ENCODE measurements at places on chromosomes 7 and 10. TPM values are rescaled to one million over a fixed set of nuclear protein-coding genes. Genes with fewer than 3 reads are reported as not detected.

PPP1R17 gene
- total RNA-seq = not detected

TLX1 gene
- not detected for total RNA-seq

KCNIP2 gene
- total RNA-seq = 4.3 TPM

GRCh38 chr10:48940958-48941357 is 1.3 kb upstream of the LRRC18 start:
- DNase-seq = no peak

OR2A5 gene
- not detected for total RNA-seq

MMD2 gene
- total RNA-seq = not detected

ENTPD1 gene
- 3.7 TPM for total RNA-seq

- DNase-seq = no peak
Measured at GRCh38 chr10:57950442-57950974, 317.2 kb downstream of the IPMK start.

PAX4 gene
- total RNA-seq = not detected

- DNase-seq = no peak
Measured at GRCh38 chr10:74748468-74749031, 77.8 kb upstream of the KAT6B start.

CRYGN gene
- total RNA-seq = not detected

TUBGCP2 gene
- total RNA-seq = 53.0 TPM

GRCh38 chr10:42951486-42952251 is 125.2 kb upstream of the RET start:
- DNase-seq = no peak

PTPRN2 gene
- 0.35 TPM for total RNA-seq

GRCh38 chr7:127591189-127591588 is 2.3 kb upstream of the FSCN3 start:
- DNase-seq = no peak

DNA sequence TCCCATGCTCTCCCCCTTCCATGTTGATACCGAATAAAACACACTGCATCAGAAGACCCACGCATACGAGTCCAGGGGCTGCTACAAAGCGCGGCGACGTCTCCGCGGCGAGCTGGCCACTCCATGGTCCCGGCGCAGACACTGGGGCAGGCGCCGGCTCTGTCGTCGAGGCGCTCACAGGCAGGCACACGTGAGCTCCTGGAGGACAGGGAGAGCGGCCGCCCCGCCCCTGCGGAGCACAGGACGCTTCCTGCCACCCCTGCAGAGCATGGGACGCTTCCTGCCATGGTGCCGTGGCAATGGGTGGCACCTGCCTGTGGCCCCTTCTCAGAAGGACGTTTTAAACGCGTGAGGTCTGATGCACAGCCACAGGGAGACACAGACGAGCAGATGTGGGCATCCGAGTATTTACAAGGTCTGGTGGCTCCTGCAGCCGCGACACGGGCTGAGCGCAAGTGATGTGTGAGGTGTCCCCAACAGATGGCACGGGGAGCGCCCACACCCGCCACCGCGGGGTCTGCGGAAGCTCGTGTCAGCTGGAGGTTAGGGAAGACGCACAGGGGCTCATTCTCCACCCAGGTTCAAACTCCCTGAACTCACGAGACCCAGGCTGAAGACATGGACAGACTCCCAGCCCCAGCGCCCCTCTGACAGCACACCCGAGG is 21.4 kb upstream of the GPR146 start:
- DNase-seq = peak; percentile 64

DNA sequence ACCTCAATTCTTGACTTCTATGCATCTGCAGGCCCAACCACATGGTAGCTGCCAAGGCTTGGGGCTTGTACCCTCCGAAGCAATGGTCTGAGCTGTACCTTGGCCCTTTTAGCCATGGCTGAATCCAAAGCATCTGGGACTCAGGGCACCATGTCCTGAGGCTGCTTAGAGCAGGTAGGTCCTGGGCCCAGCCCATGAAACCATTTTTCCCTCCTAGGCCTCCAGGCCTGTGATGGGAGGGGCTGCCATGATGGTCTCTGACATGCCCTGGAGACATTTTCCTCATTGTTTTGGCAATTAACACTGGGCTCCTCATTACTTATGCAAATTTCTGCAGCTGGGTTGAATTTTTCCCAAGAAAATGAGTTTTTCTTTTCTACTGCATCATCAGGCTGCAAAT is 417.8 kb upstream of the LRRN3 start:
- no peak for DNase-seq

- no peak for DNase-seq
Measured at GRCh38 chr7:432933-433332, 86.7 kb downstream of the PDGFA start.

A1CF gene
- total RNA-seq = not detected

GRCh38 chr7:135206941-135207391 is 4.4 kb downstream of the WDR91 start:
- no peak for DNase-seq

DNAAF5 gene
- total RNA-seq = 58.5 TPM

DNA sequence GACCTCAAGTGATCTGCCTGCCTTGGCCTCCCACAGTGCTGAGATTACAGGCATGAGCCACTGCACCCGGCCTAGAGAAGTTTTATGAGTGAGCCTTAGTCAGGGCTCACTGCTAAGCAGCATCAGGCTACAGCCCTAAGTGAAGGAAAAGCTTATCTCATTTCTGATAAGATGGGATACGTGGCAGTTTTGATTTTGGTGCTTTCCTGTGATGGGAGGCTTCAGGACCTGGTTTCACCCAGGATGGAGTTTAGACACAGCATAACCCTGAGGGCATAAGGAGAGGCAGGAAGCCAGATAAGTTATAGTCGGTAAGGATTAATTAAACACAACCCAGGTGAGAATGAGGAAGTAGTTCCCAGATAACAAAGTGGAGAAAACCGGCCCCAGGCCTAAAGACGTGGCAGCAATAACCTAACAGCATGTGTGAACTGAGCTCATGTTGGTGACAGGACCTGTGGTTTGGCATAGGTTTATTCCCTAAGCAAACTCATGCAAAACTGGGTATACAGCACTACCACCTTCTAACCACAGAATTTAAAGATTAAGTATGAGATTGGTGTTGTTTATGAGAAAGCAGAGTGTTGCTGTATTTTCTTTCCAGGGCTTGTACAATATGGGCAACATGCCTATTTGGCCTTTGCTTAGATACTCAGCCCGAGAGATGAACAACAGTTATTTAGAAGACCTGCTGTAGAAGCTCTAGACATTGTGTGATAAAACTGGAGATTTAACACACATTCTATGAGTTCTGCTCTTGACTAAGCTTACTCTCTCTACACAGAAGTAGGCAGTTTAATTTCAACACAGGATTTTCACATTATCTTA is 119.4 kb downstream of the COL28A1 start:
- no peak for DNase-seq

DNA sequence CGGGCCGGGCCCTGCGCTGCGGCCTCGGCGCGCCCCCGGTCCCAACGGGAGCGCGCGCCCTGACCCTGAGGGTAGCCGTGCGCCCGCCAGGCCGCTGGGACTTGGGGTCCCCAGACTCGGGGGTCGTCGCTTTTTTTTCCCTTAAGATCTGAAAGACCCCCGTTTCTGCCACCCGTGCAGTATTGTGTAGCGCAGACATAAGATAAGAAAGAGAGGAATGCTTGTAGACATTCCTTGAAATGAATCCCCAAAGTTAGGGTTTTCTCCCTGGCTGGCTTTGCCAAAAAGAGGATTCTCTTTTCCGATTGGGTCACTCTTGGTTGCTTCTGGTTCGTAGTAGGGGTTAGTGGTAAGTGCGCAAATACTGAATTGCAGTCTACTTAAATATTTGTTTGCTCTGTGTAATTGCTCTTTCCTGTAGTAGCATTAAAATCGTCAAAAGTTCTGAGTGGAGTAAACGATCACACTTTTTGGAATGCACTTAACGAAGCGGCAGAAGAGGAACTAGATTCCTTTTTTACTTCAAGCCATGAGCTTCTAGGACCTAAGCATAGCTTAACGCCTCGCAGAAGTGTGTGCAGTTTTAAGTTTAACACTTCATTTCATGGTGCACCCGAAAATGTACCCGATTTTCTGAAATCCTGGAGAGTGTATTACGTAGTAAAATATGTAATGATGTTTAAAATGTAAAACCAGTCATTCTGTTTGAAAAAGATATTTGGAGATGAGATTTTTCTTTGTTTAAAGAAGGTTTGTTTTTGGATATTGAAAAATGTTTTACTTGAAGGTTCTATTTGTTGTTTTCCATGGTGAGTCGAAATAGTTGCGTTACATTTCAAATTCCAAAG is 1.3 kb downstream of the CUL1 start:
- peak; percentile 42 for DNase-seq

DNA sequence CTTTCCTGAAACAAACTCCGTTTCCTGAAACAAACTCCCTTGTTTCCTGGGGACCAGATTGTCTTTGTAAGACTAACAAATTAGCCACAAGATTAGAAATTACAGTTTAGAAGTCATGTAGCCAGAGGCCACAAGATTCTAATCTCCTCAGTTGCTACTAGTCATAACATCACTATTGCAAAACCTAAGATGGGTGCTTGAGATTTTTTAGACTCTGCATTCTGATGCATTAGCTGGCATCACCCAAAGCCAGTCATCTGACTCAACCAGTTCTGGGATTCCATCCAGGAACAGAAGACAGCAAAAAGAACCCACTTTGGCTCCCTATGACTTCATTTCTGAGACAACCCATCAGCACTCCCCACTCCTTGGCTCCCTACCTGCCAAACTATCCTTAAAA is 367.9 kb upstream of the MBL2 start:
- DNase-seq = no peak

- no peak for DNase-seq
Measured at GRCh38 chr10:30565449-30565848, 64.1 kb downstream of the LYZL2 start.

DNA sequence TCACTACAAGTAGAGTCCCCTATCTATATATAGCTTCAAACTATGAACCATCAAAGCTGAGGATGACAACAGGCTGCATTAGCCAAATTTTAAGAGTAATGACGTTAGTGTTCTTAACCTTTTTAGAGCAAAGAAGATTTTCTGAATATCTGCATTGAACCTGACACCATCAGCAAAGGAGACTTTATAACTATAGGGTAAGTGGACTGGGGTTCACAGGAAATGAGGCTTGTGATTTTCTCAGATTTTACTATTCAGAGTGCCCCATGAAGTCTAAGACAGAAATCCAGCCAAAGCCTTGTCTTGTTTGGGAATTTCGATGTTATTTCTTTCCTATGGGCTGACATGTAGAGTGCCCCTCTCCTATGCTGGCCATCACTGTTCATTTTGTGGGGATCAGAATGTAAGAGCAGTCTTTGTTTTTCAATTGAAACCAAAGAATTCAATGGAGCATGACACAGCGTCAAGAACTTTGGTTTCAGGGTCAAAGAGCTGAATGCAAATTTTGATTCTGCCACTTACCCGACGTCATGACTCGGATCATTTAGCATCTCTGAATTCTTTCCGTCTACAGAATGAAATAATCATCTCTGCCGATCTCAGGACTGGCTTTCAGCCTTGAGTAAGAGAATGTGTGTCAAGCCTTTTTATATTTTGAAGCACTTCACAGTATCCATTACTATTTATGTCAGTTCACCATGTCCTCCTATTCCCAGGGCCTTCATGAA is 52.7 kb downstream of the DENND11 start:
- peak; percentile 18 for DNase-seq

DNA sequence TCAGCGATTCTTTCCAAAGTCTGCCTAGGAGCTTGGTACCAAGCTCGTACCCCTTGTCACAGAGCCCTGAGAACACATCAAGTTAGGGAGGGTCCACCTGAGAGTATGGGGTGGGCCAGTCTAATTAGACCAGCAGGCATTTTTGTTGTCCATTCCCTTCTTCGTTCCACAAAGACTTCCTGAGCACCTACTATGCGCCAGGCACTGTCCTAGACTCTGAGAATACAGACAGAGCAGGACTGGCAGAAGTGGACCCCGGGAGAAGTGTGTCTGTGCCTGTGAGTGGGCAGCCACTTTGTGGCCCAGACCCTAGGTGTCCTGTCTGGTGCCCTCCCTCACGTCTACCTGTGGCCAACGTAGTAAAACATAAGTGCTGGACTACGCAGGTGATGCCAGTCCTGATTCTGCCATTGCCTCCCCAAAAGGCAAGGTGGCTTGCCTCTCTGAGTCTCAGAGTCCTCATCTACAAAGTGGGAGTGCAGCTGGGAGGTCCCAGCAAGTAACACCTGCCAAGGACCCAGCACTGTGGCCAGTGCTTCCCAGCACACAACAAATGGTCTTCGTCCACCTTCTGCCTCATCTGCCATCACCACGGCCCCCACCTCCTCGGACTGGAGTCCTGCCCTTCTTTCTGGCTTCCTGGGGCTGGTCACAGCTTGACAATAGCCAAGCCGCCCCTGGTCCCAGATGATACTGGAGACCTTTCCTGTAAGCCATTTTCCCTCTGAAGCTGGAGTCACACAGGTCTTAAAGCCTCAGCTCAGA is 54.3 kb upstream of the DUSP5 start:
- DNase-seq = no peak

NEURL1 gene
- not detected for total RNA-seq

Measured in OCI-LY7 (cell line).